NCI-H774 (cell line): ENCODE measurements at places on chromosomes 3 and 15.

DNA sequence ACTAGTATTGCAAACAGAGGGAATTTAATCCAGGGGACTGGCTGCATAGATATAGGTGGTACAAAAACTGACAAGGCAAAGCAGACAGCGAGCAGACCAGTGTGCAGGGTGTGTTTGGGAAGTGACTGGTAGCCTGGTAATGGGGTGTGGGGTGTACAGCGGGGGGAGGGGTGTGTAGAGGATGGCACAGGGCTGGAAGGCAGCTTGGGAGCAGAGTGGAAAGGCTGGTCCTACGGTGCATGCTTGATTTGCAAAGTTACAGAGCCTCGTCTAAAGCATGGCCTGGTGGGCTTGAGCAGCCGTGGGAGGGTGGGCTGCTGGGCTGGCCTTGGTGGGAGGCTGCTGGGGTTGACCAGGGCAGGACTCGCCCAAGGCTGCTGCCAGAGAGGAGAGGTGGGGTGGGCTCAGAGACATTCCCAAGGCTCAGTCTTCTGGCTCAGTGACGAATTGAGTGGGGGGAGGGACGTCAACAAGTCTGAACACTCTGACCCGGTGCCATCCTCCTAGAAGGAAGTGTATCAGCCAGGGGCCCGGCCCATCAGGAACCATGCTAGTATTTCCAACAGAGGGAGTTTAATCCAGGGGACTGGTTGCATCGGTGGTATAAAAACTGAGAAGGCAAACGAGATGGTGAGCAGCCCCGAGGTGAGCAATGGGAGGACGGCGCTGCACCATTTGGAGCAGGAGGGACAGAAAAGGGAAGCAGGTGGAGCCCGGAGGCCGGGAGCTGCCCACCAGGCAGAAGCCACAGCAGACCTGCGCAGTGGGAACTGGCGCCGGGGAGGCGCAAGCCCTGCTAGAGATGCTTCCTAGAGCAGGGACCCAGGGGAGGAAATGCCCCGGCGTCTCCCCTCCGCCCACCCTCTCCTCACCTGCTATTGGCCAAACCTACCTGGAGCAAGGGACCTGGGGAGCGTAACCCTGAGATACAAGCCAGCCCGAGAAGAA lies 29.2 kb downstream of the CPN2 start:
- DNase-seq: no peak

GRCh38 chr15:51263726-51264125 lies 74.7 kb downstream of the CYP19A1 start:
- no peak for DNase-seq

- DNase-seq: no peak
These were observed 2.7 kb upstream of the LSMEM2 start for GRCh38 chr3:50275996-50276761.

- no peak for DNase-seq
These were observed 5.4 kb upstream of the CLDN11 start for GRCh38 chr3:170413291-170413690.

GRCh38 chr3:195758721-195759353 lies 38.1 kb downstream of the MUC20 start:
- DNase-seq: no peak

- DNase-seq: no peak
These were observed 45.5 kb downstream of the PTH1R start for GRCh38 chr3:46922871-46923558.

DNA sequence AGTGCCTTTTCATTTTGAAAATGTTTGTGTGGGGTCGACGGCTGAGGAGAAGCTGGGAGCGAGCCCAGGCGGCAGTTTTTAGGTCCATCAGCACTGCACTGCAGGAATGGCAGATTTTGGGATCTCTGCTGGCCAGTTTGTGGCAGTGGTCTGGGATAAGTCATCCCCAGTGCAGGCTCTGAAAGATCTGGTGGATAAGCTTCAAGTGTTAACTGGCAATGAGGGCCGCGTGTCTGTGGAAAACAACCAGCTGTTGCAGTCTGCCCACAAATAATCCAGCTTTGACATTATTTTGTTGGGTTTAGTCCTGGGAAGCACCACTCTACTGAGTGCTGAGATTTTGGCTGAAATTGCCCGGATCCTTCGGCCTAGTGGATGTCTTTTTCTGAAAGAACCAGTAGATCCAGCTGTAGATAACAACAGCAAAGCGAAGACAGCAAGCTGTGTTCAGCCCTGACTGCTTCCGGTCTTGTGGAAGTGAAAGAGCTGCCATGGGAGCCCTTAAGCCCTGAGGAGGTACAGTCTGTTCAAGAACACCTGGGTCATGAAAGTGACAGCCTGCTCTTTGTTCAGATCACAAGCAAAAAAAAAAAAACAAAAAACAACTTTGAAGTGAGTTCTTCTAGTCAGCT lies 13.1 kb upstream of the ANP32A start:
- DNase-seq: no peak

- no peak for DNase-seq
These were observed 19.7 kb downstream of the GOLGA6A start for GRCh38 chr15:74062671-74063070.
